ENCODE measurements at places on chromosomes 3 and 15. TPM values are rescaled to one million over a fixed set of nuclear protein-coding genes. Genes with fewer than 3 reads are reported as not detected.

The CCPG1 gene
- 82.5 TPM for total RNA-seq

The ROBO1 gene
- total RNA-seq = 6.0 TPM

The CSPG5 gene
- total RNA-seq = 0.59 TPM

The NPAP1 gene
- not detected for total RNA-seq

The OSBPL10 gene
- 5.3 TPM for total RNA-seq

The LRIG1 gene
- 104 TPM for total RNA-seq

The RHOV gene
- total RNA-seq = not detected

The CORO2B gene
- total RNA-seq = 5.9 TPM

The ZPLD1 gene
- not detected for total RNA-seq

The LRRC31 gene
- total RNA-seq = not detected

The STRIT1 gene
- 0.79 TPM for total RNA-seq

The ROPN1 gene
- not detected for total RNA-seq

The ZNF80 gene
- not detected for total RNA-seq

The GSK3B gene
- total RNA-seq = 45.7 TPM

The SEMA3B gene
- 20.6 TPM for total RNA-seq

The MED12L gene
- 0.10 TPM for total RNA-seq

The SEMA6D gene
- total RNA-seq = 19.7 TPM

The C3orf49 gene
- not detected for total RNA-seq

The CTXN2 gene
- total RNA-seq = not detected

The HTR3C gene
- total RNA-seq = not detected

The MAP1A gene
- 13.0 TPM for total RNA-seq

The PLA2G4D gene
- total RNA-seq = not detected

The MEGF11 gene
- not detected for total RNA-seq

The CYP8B1 gene
- not detected for total RNA-seq

The ZBTB47 gene
- total RNA-seq = 90.5 TPM

The IL12A gene
- 0.32 TPM for total RNA-seq

The INO80 gene
- 10.6 TPM for total RNA-seq

The CFAP100 gene
- total RNA-seq = not detected

The MYLK gene
- 9.5 TPM for total RNA-seq

The HEMK1 gene
- total RNA-seq = 15.3 TPM

Data from left ventricle myocardium superior (tissue), 1 donor.